ENCODE measurements at places on chromosomes 6 and 20.

- H3K36me3 ChIP-seq: no peaks in the 10 kb centered on the region
- H3K4me1 ChIP-seq: peaks cover 49% of the 10 kb centered on the region
- no peak overlapping the region for H3K27ac ChIP-seq
- no peaks in the 10 kb centered on the region for H3K27me3 ChIP-seq
Measured at GRCh38 chr20:33566781-33567603, 77.1 kb downstream of the CBFA2T2 start.

- no peak for DNase-seq
- H3K4me1 ChIP-seq: no peaks in the 10 kb centered on the region
- no peak overlapping the region for H3K27ac ChIP-seq
- H3K27me3 ChIP-seq: no peaks in the 10 kb centered on the region
- no peaks in the 10 kb centered on the region for H3K36me3 ChIP-seq
- H3K4me3 ChIP-seq: no peak overlapping the region
Measured at GRCh38 chr6:160737934-160738333, 35.9 kb downstream of the PLG start.

GRCh38 chr6:4973982-4974745 is 29.7 kb downstream of the RPP40 start:
- H3K27ac ChIP-seq: no peak overlapping the region
- peaks cover 6% of the 10 kb centered on the region for H3K36me3 ChIP-seq
- no peak for DNase-seq
- H3K27me3 ChIP-seq: peaks cover 3% of the 10 kb centered on the region
- no peak overlapping the region for H3K4me3 ChIP-seq

GRCh38 chr20:38217791-38218565 is 42.6 kb downstream of the KIAA1755 start:
- H3K27ac ChIP-seq: no peak overlapping the region
- H3K27me3 ChIP-seq: no peaks in the 10 kb centered on the region
- no peak overlapping the region for H3K4me3 ChIP-seq
- H3K4me1 ChIP-seq: peaks cover 16% of the 10 kb centered on the region
- H3K36me3 ChIP-seq: no peaks in the 10 kb centered on the region

GRCh38 chr6:11774426-11774825 is 4.2 kb downstream of the ADTRP start:
- H3K4me3 ChIP-seq: no peak overlapping the region
- no peaks in the 10 kb centered on the region for H3K27me3 ChIP-seq
- H3K36me3 ChIP-seq: no peaks in the 10 kb centered on the region
- peaks cover 9% of the 10 kb centered on the region for H3K4me1 ChIP-seq
- no peak overlapping the region for H3K27ac ChIP-seq

Data from neural crest cell (in vitro differentiated cells).